ENCODE measurements at places on chromosomes 5 and 9. TPM values are rescaled to one million over a fixed set of nuclear protein-coding genes. Genes with fewer than 3 reads are reported as not detected.

Gene OR1L1
- not detected for total RNA-seq

Gene SYK
- 59.7 TPM for total RNA-seq

Gene GALT
- total RNA-seq: 50.5 TPM

Gene GABRA1
- not detected for total RNA-seq

Gene PTGER4
- total RNA-seq: 56.7 TPM

Gene RGMB
- total RNA-seq: 53.9 TPM

DNA sequence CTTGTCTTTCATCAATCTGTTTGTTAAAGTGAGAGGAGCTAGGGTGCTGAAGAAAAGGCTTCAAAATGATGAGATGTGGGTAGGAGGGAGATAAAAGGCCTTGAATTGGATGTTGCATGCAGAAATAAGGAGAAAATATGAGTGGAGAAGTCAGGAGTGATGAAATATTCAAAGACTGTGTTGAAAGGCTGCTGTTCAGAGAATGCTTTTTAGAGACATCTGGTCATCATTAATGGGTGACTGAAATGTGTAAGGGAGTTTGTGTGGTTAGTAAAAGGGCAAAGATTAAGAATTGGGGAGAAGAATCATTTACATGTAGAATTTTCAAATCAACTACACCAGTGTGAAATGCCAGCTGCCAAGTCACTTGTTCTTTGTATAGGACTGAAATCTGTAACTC is 383.9 kb downstream of the MAT2B start:
- no peak for DNase-seq

GRCh38 chr9:116329470-116329869 is 175.9 kb downstream of the PAPPA start:
- no peak for DNase-seq

DNA sequence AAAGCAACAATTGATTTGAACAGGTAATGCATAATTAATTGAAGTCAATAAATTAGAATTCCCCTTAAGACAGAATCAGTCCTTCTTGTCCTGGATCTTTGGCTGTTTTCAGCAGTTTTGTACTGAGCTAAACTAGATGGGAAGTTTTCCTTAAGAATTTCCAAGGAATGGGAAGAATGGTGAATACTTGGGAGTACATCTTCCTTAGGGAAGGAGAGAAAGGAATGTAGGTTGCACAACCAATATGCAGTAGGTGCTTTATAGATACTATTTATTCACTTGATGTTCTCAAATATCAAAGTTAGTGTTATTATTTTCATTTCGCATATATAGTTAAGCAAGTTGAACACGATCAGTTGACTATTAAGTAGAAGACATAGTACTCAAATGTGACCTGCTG is 183.5 kb upstream of the MAP1B start:
- DNase-seq: no peak

DNA sequence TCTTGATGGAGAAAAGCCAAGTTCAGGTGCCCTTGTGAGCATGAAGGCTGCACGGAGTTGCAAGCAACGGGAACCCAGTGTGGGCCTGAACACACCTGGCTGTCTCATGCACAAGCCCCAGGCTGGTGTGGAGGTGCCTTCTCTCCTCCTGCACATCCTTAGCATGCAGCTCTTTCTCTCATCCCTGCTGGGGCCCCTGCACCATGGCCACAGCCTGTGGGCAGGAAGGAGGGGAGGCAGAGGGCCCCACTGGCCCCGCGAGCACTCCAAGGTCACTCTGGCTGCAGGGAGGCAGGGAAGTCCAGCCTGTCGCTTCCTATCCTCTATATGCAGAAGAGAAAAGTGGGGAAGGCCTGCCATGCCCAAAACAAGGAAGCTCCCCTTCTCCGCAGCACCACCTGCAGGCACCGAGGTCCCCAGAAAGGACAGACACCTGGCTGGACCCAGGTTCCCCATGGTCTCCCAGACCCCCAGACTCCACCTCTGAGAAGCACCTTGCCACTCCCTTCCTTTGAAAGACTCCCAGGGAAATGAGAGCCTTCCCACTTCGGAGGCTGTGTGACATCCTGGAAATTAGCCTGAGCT is 18.6 kb downstream of the STKLD1 start:
- no peak for DNase-seq

GRCh38 chr9:134882204-134882785 is 1.7 kb downstream of the FCN2 start:
- no peak for DNase-seq

GRCh38 chr5:264338-264737 is 7.1 kb upstream of the PDCD6 start:
- DNase-seq: no peak

DNA sequence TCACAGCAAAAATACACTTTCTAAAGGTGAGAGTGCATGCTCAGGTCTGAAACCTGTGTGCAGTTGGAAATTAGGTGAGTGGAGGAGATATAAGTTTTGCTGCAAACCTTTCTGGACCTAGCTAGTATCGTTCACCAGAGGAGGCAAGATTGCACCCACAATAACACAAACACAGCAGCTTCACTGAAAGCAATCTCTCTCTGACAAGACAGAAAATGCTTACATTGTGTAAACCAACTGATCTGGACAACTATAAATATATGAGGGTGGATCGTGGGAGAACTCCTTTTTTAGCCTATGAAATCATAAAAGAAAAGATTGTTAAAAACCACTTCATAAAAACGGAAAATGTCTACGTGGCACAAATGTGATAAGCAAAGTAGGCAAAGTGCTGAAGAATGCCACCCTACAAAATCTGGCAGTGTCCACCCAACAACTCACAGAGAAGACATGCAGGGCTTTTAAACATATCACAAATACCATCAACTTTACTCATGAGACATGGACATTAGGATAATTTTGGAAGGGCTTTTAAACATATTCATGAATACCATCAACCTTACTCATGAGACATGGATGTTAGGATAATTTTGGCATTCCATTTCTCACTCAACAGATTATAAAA is 134.3 kb downstream of the CDH18 start:
- DNase-seq: no peak
